Myocyte (in vitro differentiated cells): ENCODE measurements at places on chromosomes 16 and 17.
A peak's percentile ranks its signal among the peaks of the same experiment; 100 is the strongest.

DNA sequence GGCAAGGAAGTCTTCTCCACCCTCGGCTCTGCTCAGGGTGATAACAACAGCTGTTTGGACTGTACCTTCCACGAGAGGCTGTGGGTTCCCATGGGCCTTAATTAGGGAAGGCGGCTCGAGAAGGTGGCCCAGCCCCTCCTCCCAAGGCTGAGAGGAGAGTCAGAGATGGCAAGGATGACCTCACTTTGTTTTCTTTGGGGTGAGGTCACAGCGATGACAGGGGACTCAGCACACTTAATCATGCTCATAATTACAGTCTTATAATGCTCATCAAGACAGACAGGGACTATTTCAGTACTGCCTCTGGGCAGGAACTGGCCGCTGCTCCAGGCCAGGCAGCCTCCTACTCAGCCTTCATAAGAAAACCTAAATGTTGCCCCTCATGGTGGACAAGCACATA is 19.7 kb downstream of the WFDC1 start:
- DNase-seq, result no peak

DNA sequence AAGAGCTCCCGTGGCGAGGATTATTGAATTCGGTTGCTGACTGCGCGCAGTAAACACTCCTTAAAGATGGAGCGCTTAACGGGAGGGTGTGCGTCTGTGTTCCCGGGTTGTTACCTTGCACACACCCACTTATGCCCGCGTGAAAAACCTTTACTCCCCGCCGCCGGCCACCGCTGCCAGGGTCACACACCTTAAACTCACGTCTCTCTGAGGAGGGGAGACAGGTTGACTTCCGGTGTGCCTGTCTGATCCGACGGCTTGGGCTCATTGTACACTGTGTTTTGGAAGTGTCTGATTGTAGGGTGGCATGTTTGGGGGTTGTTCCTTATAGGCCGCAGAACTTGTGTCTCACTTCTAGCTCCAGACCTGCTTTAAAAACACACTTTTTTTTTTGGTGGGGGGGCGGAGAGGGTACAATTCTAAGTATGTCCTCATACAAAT is 66.8 kb downstream of the KPNA2 start:
- DNase-seq, result peak; percentile 6

- DNase-seq, result peak; percentile 62
Observed at GRCh38 chr16:31880322-31880979, 6.8 kb downstream of the ZNF267 start.

DNA sequence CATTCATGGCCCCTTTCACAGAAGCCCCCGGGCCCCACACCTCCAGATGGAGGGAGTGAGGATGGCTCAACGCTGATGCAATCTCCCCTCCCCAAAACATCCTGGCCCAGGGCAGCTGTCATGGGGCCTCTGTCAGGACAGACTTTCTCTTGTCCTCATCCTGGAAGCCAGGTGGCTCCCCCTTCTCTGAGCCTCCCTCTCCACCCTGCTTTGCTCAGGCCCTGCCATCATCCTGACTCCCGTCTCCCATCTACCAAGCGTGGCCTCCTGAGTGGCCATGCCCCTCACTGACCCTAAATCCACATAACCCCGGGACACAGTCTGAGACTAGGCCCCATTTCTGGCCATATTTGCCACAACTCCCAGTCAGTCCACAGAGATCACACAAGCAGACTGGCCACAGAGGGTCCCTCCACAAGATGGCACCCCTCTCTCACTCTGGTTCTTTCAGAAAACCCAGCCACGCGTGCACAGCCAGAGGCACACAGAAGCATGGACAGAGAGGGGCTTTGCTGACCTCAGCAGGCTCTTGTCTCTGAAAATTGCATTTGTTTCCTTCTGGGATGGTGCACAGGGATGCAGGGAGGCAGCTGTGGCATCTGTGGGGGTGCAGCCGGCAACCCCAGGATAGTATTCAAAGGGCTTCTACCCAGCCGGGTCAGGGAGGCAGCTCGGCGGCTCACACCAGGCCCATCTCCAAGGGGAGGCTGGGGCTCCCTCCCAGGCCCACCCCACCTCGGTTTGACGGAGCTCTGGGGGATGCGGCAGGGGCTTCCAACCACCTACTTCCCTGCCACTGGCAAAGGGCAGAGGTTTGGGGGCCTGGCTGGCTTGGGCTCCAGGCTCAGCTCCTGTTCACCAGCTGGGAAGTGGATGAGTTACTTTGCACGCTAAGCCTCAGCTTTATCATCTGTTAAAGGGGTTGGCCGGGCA is 16.9 kb downstream of the DOC2B start:
- DNase-seq, result peak; percentile 64

DNA sequence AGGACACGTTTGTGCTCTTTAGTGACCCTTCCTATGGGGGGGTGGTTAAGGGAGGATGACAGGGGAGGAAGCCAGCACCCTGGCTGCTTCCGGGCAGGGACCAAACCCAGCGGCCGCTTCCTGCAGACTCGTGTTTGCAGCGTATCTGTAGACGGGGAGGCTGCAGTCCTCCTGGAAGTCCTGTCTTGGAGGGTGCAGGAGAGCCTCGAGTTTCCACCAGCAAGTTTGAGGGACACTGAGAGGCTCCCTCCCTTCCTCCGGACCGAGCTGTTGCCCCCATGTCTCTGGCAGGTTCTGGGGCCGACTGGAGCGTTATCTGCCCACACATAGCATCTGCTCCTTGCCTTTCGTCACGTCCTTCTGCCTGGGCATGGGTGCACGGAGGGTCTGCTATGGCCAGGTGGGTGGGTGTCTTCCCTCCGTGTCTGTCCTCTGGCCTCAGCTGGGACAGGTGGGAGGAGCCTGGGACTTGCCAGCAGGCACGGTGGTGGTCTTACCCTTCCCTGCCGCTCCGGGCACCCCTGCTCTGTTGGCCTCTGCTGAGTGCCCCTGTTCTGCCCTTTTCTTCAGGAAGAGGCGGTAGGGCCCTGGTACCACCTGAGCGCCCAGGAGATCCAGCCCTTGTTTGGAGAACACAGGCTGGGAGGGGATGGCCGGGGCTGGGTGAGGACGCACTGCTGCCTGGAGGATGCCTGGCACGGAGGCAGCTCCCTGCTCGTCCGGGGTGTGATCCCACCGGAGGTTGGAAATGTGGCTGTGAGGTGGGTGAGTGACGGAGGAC is 8.8 kb downstream of the ENGASE start:
- no peak for DNase-seq

DNA sequence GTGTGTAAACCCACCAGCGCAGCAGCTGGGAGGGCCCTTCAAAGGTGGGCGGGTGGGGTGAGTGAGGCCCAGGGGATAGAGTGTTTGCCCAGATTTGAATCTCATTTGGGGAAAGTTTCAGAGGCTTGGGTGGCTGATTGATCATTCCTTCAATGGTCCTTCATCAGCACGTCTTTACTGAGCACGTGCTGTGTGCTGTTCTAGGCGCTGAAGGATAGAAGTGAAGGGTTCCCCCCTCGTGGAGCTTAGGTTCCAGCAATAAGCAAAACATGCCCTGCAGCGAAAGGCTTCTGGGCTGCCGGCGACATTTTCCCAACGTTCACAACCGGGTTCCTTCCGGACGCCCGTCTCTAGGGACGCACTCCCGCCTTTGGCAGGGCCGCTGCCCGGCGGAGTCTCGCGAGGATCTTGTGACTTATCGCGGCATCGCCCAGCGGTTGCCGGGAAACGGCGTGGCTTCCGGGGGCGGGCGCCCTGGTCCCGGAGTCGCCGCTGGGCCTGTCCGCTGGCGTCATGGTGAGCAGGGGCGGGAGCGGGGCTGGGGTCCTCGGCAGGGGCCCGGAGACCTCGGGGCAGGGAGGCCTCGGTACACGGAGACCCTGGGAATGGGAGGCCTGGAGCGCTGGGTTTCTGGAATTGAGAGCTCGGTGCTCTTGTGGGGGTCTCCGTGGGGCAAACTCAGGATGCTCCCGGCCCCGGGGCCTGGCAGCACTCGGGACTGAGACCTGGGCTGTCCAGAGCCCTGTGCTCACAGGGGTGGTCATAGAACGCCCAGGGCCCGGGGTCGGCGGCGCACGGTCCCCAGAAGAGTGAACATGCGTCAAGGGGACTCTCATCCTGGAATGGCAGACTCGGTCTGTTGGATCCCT is 3.2 kb upstream of the DBNDD1 start:
- DNase-seq, result peak; percentile 91

DNA sequence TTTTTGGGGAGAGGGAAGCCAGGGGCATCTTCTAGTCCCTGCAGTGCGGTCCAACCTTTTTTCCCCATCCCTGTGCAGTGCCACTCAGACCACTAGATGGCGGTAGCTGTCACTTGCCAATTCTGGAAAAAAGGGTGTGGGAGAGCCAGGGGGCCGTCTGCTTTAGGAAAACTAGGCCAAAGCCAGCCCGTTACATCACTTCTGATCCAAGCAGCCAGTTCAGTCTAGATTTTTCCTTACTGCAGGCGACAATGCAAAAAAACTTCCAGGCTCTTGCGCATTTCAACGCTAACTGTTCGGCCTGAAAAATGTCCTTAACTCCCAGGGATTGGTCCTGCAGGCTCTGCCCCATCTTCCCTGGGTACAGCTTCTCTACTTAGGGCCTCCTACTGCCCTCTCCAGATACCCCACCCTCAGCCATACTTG is 69.2 kb upstream of the CES5A start:
- DNase-seq, result peak; percentile 75

- no peak for DNase-seq
Observed at GRCh38 chr17:40139566-40140058, 725 bp upstream of the CASC3 start.

DNA sequence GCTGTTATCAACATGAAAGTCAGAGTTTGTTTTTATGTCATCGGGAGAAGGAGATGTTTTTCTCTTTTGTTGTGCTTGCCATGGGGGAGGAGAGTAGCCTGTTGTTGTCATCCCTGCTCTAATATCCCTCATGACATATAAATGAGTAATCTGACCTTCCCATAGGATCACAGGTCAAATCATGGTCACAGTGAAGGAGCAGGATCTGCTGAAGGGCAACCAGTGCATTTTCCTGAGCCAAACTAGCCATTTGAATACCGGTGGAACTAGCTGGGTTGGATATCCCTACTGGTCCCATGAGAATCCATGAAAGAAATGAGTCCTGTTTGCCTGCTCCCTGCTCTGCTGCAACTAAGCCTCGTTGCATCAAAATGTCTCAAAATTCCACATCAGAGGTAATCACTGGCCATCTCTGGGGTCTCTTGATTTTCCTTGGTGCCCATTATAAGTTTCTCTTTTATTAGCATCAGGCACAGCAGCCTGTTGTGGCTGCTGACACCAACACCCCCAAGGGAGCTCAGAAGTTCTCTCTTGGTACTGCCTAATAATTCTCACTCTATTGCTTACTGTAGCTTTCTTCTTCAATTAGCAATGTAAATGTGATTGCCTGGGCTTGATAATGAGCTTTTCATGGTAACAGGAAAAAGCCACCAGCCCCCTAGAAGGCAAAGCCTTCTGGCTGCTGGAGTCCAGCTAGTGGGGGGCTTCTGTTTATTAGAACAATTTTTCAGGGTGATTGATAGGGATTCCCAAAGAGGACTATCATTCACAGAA is 211.4 kb upstream of the ERCC4 start:
- no peak for DNase-seq

- DNase-seq, result no peak
Observed at GRCh38 chr17:45155029-45155428, 6.6 kb upstream of the HEXIM2 start.

DNA sequence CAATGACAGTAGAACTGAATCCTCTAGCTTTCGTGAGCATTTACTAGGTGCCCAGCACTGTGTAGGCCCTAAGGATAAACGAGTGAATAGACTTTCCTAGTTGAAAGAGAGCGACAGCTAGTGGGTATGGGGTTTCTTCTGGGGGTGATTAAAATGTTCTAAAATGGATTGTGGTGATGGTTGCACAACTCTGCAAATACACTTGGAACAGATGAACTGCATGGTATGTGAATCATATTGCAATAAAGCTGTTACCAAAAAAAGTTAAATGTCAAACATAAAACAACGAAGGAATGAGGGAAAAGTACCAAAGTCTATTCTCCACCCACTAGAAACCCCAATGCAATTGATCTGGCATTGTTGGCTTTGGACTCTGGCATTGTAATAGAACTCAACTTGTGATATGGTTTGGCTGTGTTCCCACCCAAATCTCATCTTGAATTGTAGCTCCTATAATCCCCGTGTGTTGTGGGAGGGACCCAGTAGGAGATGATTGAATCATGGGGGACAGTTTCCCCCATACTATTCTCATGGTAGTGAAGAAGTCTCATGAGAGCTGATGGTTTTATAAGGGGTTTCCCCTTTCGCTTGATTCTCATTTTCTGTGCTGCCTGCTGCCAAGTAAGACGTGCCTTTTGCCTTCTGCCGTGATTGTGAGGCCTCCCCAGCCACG is 70.5 kb downstream of the MARF1 start:
- DNase-seq, result peak; percentile 43
